ENCODE measurements at places on chromosomes 6 and 20.

DNA sequence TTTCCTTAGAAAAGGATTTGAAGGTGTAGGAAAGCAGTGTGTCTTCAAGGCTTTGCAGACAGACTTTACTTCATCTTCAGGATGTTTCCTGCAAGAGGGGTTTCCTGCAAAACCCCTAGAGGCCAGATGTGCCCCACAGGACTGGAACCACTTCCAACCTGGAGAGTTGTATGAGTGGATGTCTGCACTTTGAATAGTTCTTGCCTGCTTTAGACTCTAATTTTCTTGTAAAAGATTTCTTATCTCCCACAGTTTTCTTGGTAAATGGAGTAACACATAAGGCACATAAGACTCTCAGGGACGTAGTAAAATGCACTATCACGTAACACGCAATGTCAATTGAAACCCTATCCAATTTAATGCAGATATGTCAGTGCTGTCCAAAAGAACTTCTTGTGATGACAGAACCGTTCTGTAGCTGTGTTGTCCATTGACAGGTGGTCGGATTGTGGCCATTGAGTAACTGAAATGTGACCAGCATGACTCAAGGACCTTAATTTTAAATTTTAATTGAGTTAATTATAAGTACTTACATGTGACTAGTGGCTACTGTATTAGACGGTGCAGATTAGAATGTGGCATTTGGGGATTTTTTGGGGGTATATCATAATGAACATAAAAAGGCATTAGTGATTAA is 118.7 kb downstream of the JARID2 start:
- DNase-seq = no peak

GRCh38 chr6:47168180-47168579 is 126.0 kb upstream of the ADGRF1 start:
- DNase-seq = no peak

DNA sequence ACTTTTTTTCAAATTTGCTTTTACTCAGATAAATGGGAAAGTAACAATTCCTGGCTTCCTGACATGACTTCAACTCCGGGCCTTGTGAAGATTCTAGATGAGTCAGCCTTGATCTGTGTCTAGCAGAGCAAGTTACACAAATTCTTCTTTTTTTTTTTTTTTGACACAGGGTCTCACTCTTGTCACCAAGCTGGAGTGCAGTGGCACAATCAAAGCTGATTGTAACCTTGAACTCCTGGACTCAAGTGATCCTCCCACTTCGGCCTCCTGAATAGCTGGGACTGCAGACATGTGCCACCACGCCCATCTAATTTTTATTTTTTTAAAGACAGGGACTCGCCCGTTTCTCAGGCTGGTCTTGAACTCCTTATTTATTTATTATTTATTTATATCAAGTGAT is 7.3 kb upstream of the ARHGAP18 start:
- no peak for DNase-seq

- no peak for DNase-seq
These were observed 114.0 kb downstream of the VEGFA start for GRCh38 chr6:43883847-43884651.

- DNase-seq = no peak
These were observed 29.6 kb downstream of the SPATA2 start for GRCh38 chr20:49885558-49886332.

GRCh38 chr6:141728330-141728729 is 404.4 kb upstream of the GJE1 start:
- DNase-seq = no peak

GRCh38 chr6:119669221-119669620 is 319.7 kb upstream of the MAN1A1 start:
- DNase-seq = no peak

GRCh38 chr6:101296169-101296960 is 97.1 kb upstream of the GRIK2 start:
- no peak for DNase-seq

DNA sequence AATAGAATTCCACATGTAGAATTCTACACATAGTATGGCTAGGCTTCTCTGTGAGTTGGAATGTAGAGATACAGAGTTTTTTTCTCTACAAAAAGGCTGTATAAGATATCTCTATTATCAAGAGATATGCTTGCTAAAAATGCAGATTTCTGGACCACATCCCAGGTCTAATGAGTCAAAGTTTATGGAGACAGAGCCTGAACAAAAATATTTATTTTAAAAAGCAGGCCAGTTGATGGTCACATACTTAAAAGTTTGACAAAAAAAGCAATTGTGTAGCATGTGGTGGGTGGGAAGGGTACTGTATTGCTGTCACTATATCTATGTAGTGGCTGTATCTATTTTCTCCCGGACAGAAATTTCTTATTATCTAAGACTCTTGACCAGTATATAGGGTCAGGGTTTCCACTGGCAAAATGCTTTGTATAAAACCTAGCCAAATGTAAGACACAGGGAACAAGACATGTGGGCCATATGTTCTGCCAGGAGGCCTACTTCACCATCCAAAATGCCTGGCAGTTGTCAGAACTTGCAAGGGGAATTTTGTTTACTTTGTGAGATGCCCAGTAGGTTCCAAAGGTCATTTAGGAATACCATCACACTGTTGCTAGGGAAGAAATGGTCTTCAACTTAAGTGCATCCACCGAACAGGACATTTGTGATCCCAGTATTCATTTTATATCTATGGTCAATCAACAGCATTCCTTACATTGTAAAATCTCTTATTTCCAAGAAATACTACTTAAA is 60.6 kb downstream of the SHPRH start:
- DNase-seq = no peak

DNA sequence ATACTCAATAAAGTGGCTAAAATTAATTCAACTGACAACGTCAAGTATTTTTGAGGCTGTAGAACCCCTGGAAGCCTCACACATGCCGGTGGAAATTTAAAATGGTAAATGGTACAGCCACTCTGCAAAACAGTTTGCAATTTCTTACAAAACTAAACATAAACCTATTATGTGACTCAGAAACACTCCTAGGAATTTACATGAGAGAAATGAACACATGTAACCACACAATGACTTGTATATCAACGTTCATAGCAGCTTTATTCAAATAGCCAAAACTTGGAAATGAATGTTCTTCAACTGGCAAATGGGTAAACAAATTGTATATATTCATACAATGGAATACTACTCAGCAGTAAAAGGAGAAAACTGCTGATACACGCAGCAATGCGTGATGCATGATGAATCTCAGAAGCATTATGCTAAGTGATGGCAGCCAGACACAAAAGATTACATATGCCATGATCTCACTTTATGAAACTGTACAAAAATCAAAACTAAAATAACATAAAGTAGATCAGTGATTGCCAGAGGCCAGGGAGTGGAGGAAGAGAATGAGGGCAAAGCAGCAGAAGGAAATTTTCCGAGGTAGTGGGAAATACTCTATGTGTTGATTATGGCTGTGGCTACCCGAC is 112.5 kb downstream of the FAM50B start:
- DNase-seq = no peak

DNA sequence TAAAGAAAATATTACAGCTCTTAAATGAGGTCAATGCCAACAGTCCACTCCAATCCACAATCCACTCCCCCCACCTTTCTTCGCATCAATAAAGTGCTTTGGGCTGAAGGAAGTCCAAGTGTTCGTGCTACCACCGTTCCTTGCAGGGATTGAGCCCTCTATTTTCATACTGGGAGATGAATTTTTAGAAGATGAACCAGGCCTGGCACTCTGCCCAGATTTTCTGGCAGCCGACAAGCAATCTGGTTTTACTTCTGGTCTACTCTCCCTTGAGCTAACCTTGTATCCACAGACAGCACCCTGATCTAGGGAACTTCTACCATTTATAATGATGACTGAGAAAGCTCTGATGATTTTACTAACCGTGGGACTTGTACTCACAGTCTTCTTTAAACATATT is 72.3 kb downstream of the BTBD9 start:
- no peak for DNase-seq

DNA sequence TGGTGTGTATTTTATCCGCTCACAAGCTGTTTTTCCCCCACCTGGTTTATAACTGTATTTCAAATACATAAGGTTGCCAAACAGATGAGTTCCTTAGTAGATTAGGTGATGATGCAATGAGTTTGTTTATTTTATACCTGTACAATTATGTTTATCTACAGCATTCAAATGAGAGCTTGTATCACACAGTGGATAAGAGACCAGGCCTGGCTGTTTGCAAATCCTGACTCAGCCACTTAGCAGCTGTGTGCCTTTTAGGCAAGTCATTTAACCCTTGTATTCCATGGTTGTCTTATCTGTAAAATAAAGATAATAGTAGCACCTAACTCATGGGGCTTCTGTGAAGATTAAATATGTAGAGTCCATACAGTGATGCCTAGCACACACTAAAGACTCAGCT is 143.7 kb downstream of the MOXD1 start:
- no peak for DNase-seq

GRCh38 chr6:139932671-139933070 is 558.2 kb upstream of the CITED2 start:
- DNase-seq = no peak

GRCh38 chr20:45290677-45291355 is 15.8 kb upstream of the RBPJL start:
- peak; percentile 62 for DNase-seq

DNA sequence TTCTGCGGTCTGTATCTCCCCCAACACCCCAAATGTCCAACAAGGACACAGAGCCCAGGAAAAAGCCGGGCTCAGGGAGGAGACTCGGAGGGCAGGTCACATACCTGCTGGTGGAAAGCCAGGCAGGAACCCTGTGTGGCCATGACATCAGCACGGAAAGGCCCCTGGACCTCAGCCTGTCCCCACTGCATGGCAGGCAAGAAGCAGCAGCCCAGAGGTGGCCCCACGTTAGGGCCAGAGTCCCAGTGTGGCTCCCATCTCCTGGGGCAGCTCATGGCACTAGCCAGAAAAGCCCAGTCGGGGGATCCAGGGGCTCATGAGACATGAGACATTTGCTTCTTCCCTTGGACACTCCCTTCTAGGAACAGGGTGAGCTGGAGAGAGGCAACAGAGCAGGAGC is 258.7 kb downstream of the DLL1 start:
- DNase-seq = no peak

- DNase-seq = no peak
These were observed 152.3 kb upstream of the SCGN start for GRCh38 chr6:25499615-25500235.

- peak; percentile 35 for DNase-seq
These were observed 865 bp downstream of the STK38 start for GRCh38 chr6:36546308-36546919.

- DNase-seq = no peak
These were observed 21.7 kb upstream of the RANBP9 start for GRCh38 chr6:13733178-13733887.

DNA sequence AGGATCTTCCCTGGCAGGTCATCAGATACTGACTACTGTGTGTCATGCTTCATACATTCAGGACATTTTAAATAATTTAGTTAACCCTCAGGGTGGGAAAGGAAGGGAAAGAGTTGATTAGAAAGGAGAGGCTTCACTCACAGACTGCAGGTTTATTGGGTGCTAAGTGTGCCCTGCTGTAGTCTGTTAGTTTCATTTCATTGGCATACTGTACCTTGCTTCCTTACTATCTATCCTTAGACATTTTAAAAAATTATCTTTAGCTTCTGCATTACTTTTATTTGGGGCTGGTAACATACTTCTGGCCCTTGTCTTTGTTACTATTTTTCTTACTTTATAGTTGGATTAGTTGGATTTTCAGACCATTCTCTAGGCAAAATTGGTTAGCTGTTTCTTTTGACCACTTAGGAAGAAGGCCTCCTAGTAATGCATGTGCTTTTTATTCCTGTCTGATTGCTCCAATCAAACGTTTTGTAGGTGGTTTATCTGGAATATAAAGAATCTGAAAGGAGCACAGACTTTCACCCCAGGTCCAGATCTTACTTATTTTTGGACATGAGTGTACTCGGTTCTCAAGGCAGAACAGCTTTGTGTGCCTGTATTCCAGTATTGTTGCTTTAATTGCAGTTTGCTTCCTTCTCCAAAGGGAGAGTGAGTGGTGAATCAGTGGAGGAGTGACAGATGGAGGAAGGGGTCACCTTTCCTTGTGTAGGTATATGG is 82.7 kb upstream of the PRDM1 start:
- DNase-seq = no peak

- DNase-seq = no peak
These were observed 196.2 kb upstream of the SYNDIG1 start for GRCh38 chr20:24273251-24273650.

DNA sequence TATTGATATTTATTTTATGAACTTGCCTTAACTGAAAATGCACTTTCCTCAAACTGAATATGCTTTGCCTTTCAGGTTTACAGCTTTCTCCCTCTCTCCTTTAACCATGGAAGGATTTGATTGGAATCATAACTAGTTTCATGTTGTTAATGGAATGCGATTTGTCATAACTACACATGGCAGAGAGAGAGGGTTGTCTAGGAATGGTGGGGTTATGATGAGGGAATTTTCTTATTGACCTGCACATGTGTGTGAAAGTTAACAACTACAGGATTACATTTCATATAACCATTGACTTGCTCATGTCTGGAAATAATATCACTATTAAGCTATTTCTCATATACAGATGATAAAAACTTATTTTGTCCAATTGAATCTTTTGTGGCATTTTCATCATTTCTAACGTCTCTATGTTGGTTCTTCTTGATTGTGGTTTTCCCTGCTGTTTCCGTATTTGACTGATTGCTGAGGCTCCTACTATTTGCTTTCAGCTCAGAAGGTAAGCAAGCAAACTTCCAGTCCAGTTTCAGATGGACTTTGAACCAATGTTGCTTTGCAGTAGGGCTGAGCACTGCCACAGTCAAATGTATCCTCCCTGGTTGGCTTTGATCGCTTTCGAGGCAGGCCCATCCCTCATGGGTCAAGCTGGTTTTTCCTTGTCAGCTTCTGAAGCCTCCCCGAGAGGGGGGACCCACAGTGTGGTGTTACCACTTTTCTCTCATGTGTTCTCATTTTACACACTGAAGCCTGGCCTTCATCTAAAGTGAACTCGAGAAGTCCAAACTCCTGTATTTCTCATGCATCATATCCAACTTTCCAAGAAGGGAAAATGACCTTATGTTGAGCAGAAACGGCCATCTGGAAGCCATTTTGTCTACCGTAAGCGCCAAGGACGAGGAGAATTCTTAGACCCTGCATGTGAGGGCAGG is 7.6 kb upstream of the CCN2 start:
- no peak for DNase-seq

DNA sequence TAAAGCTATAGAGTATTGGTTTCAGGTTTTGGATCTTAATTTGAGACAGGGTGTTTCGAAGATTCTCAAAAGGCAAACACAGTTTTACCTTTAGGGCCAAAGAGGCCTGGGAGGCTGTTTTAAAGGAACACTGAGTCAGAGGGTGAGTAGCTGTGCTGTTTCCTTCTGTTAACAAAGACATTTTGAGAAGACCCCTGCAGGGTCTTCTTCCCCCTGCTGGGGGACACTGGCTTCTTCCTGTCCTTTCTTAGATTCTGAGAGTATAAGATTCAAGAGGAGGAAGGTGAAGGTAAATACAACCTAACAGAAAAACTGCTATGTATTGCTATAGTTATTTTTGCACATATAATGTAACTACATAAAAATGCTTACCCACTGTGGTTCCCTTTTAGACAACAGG is 19.0 kb downstream of the HS3ST5 start:
- DNase-seq = no peak

- DNase-seq = no peak
These were observed 151.8 kb downstream of the VEGFA start for GRCh38 chr6:43921548-43922425.

- peak; percentile 62 for DNase-seq
These were observed 16.6 kb downstream of the SLC22A1 start for GRCh38 chr6:160137989-160138835.

Measured in hematopoietic multipotent progenitor cell treated with erythropoietin and hydrocortisone succinate and interleukin-3 and kit ligand, for 17 days (in vitro differentiated cells).